ENCODE measurements at places on chromosomes 12 and 14.

DNA sequence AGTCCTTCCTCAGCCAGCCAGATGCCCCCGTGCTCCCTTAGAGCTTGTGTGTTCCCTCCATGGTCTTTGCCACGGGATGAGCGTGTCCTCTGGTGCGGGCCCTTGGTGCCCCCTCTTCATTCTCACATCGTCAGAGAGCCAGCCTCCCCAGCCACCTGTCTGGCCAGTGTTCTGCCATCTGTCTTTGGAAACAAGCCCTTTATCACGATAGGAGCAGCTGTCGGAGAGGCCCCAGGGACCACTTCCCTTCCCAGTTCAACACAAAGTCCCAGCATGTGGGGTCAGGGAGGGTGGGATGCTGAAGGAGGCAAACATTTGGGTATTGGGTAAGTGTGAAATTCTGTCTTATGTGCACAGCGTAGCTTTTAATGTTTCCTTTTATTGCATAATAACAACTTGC lies 44.5 kb downstream of the DYNC1H1 start:
- DNase-seq = no peak

GRCh38 chr12:12156116-12156515 lies 85.4 kb downstream of the BCL2L14 start:
- no peak for DNase-seq

DNA sequence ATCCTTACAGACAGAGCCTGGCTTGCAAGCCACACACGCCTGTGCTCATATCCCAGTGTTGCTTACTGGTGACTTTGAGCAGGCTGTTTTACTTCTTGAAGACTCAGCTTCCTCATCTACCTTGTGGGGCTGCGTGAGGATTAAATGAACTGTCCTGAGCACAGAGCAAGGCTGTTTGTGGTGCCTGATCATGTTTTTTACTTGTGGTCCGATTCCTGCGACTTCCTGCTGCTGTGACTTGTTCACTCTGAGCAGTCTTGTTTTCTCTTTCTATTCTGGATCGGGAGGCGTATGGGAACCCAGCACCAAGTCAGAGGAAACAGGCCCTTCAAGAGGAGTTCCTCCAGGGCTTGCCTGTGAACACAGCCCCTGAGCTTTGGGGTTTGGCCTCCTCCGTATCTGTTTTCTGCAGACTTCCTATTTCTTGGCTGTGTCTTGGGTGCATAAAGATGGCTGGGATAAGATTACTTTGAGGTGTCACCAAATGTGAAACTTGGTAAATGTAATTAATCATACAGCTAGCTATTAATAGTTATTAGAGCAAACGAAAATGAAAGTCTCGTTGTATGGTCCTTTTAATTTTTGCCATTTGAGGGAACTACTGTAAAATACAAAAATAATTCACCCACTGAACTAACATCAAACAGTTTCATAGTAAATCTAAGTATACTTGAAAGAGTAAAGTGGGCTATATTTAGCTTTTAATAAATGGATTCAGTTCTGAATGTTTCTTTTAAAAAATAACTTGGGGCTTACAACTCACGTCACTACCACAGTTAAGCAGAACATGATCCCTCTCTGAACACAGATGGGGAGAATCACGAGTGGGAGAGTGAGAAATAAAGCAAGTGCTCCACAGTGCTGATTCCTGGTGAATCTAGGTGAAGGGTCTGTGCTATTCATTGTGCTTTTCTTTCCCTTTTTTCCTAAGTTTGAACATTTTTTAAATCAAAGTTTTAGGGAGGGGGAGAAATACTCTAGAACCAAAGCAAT lies 251.5 kb downstream of the FOXN3 start:
- DNase-seq = no peak

DNA sequence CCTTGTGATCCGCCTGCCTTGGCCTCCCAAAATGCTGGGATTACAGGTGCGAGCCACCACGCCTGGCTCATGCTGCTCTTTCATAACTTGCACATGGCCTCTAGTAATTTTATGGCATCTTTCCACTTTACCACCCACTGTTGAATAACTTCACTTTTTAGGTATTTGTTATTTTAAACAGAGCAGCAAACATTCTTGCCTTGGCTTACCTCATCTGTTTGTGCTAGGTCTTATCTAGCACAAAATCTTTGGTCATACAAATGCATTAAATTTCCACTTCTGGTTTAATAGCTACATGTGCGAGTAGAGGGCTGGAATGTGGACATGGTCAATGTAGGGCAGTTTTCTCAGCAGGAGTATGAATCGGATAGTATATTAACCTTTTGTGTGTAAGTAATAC lies 38.8 kb upstream of the ATF7IP start:
- DNase-seq = no peak

GRCh38 chr14:53110096-53110495 lies 43.0 kb downstream of the DDHD1 start:
- DNase-seq = no peak

DNA sequence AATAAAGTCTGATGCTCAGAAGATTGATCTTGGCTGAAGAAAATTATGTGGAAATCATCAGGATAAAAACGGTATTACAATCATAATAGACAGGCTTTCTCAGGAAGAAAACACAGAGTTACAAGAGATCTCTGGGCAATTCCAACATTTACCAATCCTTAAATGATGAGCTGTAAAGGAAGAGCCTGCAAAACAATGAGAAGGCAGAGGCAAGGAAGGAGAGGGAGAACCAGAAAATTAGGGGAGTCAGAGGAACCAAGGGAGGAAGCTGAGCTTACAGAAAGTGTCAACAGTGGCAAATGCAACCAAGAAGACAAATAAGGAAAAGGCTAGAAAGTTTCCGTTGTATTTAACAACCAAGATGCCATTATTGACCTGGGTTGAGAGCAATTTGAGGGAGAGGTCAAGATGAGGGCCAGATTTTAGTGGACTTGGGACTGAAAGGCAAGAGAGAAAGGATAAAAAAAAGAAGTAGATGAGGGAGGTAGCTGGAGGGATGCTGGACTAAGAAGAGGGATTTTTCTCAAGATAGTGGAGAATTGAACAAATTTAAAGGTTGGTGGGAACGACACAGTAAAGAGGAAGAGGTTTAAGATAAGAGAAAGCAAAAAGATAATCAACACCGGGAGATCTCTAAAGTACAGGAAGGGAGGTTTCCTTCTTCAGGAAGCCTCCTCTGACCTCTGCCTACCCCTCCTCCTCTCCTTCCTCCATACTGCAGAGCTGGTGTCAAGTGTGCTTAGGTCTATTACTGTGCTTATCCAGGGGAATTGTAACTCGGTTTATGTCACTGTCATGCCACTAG lies 116.9 kb downstream of the DUSP6 start:
- DNase-seq = no peak

GRCh38 chr12:79706676-79707075 lies 15.9 kb upstream of the PAWR start:
- DNase-seq = no peak

- peak; percentile 15 for DNase-seq
Measured at GRCh38 chr12:21751517-21751916, 23.0 kb downstream of the KCNJ8 start.

GRCh38 chr14:41623736-41624135 lies 17.1 kb downstream of the LRFN5 start:
- DNase-seq = no peak

- no peak for DNase-seq
Measured at GRCh38 chr14:62988967-62989366, 56.3 kb downstream of the KCNH5 start.

- DNase-seq = no peak
Measured at GRCh38 chr12:13066459-13066858, 22.3 kb downstream of the FAM234B start.

DNA sequence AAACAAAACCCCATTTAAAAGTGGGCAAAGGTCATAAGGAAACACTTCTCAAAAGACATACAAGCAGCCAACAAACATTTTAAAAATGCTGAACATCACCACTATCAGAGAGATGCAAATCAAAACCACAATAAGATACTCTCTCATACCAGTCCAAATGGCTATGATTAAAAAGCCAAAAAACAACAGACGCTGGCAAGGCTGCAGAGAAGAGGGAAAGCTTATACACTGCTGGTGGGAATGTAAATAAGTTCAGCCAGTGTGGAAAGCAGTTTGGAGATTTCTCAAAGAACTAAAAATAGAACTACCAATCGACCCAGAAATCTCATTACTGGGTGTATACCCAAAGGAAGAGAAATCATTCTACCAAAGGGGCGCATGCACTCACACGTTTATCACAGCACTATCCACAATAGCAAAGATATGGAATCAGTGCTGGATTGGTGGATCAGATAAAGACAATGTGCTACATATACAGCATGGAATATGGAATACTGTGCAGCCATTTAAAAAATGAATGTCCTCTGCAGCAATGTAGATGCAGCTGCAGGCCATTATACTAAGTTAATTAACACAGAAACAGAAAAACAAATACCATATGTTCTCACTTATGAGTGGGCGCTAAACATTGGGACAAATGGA lies 102.1 kb upstream of the DAAM1 start:
- peak; percentile 41 for DNase-seq

GRCh38 chr12:49033611-49034285 lies 15.2 kb upstream of the PRKAG1 start:
- DNase-seq = no peak

DNA sequence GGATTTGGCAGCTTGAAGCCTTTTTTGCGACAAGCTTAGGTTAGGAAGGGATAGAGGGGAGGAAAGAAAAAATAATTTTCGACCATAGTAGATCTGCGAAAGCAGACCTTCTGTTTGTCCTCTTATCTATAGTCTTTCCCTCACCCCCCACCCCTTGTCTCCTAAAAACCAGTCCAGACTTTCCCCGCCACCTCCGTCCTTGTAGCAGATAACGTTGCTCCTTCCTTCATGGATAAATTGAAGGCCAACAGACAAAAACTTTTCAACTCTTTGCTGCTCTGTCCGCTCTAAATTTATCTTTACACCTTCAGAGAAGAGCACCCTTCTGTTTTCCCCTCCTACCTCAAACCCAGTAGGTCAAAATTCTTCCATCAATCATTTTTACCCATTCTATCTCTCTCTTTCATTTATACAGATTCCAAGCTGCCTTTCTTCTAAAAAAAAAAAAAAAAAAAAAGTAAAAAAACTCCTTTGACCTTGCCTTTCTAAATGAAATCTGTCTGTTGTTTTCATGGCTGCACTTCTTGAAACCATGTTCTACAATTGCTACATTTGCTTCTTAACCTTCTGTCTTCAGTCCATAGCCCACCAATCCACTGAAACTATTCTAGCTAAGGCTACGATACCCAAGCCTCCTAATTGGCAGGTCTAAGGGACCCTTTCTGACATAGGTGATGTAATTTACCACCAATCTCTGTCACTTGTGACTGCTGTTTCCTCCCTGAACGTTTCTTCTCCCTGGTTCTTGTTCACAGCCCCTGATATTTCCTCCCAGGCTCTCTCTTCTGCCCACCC lies 11.1 kb upstream of the NEMF start:
- no peak for DNase-seq

GRCh38 chr14:85191986-85192385 lies 338.0 kb upstream of the FLRT2 start:
- no peak for DNase-seq

GRCh38 chr12:117046011-117046369 lies 53.2 kb downstream of the TESC start:
- no peak for DNase-seq

GRCh38 chr12:123523518-123523917 lies 10.0 kb downstream of the RILPL1 start:
- no peak for DNase-seq

DNA sequence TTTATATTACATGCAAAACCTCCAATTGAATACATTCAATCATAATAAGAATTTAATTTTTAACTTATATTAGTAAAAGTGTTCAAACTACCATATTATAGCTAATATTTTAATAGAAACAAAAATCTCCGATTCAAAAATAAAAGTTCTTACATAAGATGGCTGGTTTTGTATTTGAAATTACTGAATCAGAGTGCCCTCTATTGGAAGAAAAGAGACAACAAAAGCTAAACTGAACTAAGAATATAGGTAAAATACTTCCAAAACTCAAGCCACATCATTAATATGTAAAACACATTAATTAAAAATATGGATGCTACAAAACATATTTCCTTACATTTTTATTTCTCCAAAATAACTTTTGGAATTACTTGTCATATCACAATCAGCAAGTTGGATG lies 120.3 kb downstream of the GARIN6 start:
- DNase-seq = peak; percentile 36

DNA sequence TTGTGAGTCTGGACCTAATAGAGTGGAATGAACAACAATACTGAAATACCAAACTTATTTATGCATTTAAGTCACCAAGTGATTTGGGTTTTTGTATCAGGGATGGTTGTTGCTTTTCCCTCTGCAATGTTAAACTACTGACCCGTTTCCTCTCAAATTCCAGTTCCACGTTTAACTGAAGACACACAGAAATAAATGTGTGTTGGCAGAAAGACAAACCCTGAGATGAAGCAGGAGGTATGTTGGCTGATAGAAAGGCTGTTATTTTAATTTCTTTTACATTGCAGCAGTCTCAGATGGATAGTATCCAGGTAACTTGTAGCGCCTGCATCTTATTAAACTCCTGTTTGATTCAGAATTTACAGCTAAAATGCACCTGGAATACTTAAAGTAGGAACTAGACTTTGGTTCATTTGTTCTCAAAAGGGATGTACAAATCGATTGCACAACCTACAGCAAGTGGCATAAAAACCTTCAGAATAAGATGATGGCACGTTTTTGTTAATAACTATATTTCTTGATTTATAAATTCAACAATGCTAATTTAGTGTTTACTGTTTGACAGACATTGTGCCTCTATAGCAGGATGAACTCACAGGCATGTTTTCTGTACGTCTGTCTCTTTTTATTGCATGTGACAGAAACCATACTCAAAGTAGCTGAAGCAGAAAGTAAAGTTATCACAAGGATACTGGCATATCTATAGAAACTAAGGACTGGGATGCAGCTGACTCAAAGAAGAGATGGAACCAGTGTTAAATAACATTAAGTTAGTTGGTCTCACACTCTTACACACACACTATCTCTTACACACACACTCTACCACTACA lies 405.7 kb downstream of the ZFP36L1 start:
- no peak for DNase-seq

DNA sequence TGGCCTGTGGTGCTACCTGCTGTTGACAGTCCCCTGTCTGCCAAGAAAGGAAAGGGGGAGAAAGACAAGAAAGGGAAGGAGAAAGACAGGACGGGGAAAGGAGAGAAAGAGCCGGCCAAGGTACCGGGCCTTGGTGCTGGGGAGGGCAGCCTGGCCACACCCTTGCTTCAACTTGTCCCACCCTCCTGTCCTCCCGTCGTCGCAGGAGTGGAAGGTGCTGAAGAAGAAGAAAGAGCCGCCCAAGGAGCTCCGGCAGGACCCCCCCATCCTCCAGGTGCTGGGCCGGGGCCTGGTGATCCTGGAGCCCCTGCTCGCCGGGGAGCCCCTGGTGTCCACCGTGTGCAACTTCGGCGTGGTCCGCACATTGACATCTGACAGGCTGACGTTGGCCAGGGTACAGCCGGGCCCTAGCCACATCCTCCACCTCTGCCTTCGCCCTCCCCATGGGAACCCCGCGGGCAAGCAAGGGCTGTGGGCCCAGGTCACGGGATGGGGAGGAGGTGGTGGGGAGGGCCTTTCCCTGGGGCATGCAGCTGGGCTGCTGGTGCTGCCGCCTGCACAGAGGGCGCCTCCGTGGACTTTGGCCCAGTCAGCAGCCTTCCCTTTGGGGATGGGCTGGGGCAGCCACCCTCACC lies 2.9 kb upstream of the B3GNT4 start:
- DNase-seq = no peak
